ENCODE measurements at places on chromosomes 2 and 18. TPM values are rescaled to one million over a fixed set of nuclear protein-coding genes. Genes with fewer than 3 reads are reported as not detected.

DNA sequence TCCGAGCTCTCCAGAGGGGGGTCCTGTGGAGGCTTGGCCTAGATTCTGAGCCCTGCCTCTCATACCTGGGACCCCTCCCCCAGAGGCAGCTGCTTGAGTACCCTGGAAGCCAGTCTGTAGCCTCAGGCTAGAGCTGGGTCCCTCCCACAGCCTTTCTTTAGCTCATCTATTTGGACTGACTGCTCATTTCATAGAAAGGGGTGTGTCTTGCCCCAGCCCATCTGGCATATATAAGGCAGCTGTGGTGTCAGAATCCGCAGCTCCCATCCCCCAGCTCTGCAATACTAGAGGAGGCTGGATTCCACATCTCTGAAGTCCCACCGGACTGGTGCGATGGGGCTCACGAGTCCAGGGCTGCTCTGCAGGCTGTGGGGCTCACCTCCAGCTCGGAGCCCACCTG, 26.1 kb downstream of the MPHOSPH10 start:
- no peak for DNase-seq

DNA sequence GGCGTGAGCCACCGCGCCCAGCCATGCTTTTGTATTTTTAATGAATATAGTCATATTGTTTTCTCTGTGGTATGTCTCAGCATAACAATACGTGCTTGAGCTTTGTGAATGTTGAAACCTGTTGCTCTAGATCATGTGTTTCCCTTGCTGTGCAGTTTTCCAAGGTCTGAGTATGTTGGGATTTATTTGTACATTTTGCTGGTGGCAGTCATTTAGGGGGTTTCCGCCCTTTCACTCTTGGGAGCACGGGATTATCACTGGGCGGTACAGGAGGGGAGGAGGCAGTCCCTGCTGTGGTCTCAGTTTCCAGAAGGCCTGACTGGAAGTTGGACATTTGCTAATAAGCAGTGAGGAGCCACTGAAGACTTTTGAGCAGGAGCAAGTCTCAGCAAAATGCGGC, 24.9 kb upstream of the CATIP start:
- DNase-seq = no peak

- no peak for DNase-seq
Measured at GRCh38 chr2:231917280-231918066, 8.7 kb downstream of the NPPC start.

- DNase-seq = no peak
Measured at GRCh38 chr2:199572571-199572970, 114.8 kb upstream of the SATB2 start.

The RGPD4 gene
- not detected for total RNA-seq
